ENCODE measurements at places on chromosomes 6 and 20. TPM values are rescaled to one million over a fixed set of nuclear protein-coding genes. Genes with fewer than 3 reads are reported as not detected.

GRCh38 chr20:8375898-8376297 is 243.8 kb downstream of the PLCB1 start:
- DNase-seq, result no peak

DNA sequence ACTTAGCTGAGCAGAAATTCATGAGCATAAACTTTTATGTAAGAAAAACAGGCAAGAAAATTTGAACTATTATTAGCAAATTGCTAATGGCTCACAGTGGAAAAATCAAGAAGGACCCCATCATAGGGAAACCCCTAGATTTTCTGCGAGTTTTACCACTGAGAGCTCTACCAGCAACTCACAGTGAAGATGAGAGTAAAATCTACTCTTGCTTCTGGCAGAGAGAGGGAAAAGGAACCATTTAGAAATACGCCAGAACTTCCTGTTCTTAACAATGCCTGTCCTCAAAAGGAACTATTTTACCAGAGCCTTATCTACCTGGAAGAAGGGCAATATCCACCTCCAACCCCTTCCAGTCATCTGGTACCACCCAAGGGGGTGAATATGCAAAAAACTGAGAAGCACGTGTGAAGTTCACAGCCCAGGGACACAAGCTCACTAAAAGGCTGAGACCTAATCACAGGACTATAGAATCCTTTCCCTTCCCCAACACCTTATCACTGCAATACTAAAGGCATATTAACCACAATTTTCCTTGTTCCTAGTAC is 34.4 kb upstream of the ASF1A start:
- no peak for DNase-seq

DNA sequence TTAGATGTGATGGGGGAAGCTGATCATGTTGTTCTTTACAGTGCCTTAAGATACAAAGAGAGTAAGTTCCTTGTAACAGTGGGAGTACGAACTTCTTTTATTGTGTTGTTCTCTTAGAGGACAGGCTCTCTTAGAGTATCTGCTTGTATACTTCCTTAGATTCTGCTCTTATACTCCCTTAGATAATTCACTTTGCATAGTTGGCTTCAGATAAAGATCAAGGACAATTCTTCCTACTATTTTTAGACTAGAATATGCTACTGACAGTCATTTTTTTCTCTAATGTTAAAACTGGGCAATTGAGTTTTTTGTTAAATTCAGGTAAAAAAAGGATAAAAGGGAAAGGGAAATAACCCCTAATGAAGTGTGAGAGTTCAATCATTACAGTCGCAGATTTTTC is 138.7 kb downstream of the MYB start:
- DNase-seq, result no peak

DNA sequence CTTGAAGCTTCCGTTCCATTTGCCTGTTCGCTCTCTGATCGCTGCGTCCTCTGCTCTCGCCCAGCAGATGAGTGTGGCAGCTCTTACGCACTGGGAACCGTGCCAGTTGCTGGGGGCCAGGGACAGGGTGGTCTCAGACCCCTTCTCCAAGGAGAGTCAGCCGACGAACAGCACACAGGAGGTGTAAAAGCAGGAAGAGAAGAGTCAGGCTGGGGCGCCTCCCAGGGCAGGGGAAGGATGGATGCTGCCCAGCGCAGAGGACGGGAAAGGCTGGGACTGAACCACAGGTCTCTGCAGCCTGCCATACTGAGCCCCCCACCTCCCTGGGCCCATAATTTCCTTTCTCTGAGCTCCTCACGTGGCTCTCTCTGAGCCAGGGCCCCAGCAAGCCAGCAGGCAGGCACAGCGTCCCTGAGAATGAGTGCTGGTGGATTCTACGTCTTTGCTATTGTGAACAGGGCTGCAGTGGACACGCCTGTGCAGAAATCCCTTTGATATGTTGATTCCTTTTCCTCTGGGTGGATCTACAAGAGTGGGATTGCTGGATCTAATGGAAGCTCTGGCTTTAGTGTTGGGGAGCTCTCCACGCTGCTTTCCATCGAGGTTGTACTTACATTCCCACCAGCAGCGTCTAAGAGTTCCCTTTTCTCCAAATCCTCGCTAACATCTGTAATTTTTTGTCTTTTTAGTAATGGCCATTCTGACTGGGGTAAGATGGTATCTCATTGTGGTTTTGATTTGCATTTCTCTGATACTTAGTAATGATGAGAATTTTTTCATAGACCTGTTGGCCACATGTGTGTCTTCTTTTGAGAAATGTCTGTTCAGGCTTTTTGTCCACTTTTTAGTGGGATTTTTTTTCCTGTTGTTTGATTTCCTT is 104.1 kb downstream of the PSMB1 start:
- no peak for DNase-seq

SLA2 gene
- 0.42 TPM for polyA plus RNA-seq
